Left kidney (tissue), 8 donors: ENCODE measurements at places on chromosomes 3 and 15.

GRCh38 chr3:183635107-183635430 is 354 bp upstream of the KLHL24 start:
- DNase-seq, result no peak

GRCh38 chr15:56582785-56583184 is 117.8 kb upstream of the MNS1 start:
- no peak for DNase-seq

DNA sequence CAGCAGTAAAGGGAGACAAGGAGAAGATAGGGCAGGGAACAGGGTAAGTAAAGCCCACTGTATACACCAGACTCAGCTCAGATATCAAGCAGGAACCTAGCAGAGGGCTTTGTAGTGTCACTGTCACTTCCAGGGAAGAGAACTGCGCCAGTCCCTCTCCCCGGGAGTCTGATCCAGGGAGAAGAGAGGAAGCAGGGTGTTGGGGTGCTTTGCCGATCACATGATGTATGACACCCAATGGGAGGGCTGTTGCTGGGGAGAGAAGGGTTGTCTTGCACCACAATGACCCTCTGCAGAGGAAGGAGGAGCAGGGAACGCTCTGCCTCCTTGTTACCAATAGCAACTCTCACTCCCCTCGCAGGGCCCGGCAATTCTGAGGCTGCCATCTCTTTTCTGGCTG is 147.2 kb upstream of the SLC2A2 start:
- no peak for DNase-seq

- DNase-seq, result peak; percentile 39
Measured at GRCh38 chr15:55434989-55435825, 26.9 kb downstream of the PIERCE2 start.

- no peak for DNase-seq
Measured at GRCh38 chr15:58608711-58609110, 140.8 kb downstream of the ADAM10 start.

DNA sequence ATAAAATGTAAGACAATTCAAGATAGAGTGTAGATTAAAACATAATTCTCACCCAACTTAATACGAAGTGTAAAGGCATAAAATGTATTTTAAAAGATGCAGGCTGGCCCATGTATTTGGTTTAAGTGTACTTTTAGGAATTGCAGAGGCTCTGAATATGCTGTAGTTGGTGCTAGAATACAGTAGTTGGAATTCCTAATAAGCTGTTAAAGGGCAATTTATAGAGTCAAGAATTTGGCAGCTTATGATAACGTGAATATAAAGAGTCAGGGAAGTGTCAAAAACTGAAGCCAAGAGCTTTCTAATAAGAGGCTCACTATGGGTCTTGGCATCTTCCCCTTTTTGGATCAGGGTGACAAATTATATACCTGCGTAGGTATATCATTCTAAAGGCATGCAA is 36.5 kb downstream of the ADAMTS9 start:
- no peak for DNase-seq

- DNase-seq, result no peak
Measured at GRCh38 chr15:65300924-65301441, 3.5 kb upstream of the RNU5B-1 start.

DNA sequence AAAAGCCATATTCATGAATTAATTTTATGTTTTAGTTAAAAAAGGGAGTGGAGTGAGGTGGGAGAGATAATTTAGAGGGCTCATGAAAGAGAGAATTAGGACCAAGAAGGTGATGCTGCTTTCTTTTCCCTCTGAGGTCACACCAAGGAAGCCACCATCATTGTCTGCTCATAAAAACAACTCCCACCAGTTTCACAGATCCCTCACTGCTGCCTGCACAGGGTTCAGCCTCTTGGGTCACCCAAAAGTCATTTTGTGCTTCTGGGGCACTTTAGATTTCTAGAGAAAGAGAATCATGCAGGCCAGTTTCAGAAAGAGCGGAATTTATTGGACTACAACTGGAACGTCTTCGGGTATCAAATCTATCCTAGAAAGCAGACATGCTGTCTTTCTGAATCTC is 241.4 kb upstream of the EOMES start:
- no peak for DNase-seq

DNA sequence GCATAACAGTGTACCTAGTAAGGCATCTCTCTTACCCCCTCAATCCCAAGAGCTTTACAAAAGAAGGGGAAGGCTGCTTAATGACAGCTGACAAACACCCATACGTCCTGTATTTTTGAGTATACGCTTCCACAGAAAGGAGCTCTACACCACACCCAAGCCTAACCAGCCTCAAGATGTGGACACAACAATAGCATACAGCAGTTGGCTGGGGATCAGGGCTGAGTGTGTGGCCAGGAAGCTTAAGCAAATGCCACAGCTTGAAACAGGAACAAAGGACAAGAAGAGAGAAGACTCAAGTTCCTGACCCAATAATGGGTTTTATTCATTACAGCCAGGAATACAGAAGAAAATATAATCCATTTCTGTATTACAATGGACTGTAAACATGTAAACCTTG is 6.9 kb downstream of the HEXA start:
- DNase-seq, result no peak

- no peak for DNase-seq
Measured at GRCh38 chr3:129593595-129594339, 12.7 kb downstream of the PLXND1 start.

DNA sequence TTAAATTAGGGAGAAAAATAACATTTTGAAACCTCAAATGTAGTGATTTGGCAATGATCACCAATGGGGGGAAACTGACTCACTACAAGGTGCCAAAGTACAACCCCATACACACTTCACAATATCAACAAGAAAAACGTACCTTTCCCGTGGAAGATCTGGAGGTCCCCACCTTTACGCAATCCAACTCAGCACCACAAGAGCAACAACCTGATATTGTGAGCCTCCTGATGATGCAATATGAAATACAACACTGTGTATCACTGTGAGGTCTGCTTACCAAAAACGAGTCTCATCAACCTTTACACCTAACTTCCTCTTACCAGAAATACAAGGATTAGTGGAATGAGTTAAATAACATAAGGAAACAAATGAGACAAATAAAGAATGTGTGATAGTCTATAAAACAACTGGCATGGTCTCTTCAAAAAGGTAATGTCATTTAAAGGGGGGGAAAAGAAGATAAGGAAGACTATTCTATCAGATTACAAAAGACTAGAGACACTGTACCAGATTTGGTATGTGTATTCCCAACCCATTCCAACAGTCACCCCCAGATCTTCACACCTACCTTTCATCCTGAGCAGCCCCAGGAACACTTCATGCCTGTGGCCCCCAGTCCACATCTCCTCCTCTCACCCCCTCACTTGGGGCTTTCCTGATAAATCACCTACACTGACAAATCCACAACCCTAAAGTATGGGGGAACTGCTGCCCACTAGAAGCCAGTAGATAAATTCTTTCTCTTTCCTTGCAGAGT is 27.7 kb downstream of the DLG1 start:
- no peak for DNase-seq

- no peak for DNase-seq
Measured at GRCh38 chr3:158453865-158454264, 117.1 kb upstream of the MLF1 start.

- no peak for DNase-seq
Measured at GRCh38 chr3:31918179-31919150, 62.6 kb downstream of the OSBPL10 start.

GRCh38 chr15:80182611-80183261 is 29.9 kb downstream of the FAH start:
- DNase-seq, result no peak

DNA sequence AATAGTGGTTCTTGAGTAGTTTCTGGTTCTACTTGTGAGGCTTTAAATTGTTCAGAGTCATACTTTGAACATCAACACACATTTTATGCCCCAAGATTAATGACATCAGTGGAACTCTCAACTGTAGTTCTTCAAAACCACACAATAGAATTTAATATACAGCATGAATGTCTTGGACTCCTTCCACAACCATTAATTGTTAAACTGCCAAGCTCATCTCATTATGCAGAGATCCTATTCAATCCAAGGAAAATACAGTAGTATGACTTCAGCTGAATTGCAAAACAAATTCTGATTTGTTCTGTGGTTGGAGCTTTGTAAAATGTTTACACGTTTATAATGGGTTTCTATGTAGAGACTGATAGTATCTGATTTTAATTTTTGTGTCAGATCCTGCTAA is 199.2 kb upstream of the SLC2A2 start:
- no peak for DNase-seq

GRCh38 chr3:66475386-66476020 is 25.3 kb downstream of the LRIG1 start:
- DNase-seq, result no peak

DNA sequence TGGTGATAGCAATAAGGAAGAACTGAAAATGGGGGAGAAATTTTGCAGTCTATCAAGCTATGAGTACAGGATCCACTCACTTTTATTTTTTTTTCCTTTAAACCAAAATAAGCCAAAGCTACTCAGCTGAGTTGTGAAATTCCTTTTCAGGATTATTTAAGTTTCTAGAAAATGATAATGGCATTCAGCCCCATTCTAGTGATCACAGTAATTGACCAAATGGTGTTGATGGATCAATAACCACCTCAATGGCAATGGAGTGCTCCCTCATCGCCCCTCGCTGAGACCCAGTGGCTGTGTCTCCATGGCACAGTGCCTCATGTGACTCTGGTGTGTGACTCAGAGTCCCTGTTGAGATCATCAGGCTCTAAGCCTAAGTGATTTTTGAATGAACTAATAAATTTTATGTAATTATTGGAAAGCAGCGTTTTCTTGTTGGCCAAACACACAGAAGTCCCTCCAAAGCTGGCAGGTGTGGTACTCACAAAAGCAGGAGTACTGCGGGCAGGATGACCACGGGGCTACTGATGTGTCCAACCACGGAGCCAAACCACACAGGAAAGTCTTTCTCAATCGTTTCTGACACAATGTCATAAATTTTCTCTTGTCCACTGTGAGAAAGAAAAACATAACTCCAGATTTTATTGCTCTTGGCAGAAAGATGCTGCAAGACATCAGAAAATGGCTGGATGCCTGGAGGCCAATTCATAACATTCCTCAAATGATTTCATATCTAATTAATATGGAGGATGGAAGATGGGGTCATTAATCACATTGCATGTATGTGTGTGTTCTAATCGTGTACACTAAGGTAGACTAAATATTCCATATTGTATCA is 14.4 kb upstream of the STARD5 start:
- DNase-seq, result peak; percentile 13
